ENCODE measurements at places on chromosomes 5 and 9.

- peak; percentile 28 for DNase-seq
These were observed 3.1 kb upstream of the RGMB start for GRCh38 chr5:98770209-98770910.

DNA sequence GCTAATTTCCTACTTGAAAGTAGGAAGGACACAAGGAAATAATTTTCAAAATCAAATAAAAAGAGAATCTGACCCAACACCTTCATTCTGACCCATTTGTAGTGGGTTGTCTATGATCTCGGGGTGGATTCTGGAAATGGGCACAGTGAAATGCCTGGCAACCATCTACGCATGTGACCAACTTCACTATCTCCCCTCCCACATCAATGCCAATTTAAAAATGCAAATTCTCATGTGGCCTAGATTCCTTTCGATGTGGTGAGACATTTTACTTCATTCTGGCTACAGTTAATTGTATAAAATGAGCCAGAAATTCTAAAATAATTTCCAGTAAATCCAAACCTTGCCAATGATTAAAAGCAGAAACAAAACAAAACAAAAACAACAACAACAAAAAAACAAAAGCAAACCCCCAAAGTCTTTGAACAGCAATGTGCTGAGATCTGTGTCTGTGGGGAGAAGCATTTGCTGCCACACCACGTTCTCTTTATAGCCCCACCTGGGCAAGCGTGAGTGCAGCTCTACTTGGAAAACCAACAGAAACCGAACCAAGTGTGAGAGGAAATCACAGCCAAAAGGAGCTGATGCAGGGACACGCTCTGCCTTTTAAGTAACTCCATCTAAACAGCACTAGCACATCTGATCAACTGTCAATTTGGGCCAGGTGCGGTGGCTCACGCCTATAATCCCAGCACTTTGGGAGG lies 59.0 kb downstream of the USP20 start:
- no peak for DNase-seq

DNA sequence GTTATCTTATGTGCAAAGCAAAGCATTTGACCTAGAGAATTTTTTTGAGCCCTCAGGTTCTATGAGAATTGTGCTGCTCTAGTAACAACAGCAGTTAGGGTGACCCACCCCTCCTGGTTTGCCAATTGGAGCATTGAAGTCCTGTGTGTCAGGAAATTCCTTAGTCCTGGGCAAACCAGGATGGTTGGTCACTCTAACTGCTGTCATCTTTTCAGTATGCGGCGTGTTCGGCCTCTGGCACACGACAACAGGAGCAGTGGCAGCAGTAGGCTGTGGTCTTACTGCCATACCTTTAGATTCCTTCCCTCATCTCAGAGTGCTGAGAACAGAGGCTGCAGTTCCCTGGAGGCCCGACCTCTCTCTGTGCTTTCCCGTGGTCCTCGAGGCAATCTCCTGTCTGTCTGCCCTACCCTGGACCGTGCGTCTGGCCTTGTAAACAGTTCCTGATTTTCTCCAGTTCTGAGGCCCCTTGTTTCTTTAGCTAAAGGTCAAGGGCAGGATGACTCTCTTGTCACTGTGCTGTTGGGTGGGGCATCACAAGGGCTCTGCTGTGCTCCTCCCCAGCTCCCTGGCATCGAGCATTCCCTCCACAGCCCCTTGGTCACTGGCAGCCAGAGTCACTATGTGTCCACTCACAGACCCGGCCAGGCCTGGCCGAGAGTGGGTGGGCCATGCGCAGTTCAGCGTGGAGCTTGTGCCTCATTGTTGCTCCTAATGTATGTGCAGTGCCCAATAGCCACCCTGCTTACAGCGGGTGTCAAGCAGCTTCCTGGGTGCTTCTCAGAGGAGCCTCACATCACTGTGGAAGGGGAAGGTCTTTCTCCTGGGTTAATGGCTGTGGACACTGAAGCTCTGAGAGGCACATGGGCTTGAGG lies 18.5 kb upstream of the COL15A1 start:
- DNase-seq = no peak

DNA sequence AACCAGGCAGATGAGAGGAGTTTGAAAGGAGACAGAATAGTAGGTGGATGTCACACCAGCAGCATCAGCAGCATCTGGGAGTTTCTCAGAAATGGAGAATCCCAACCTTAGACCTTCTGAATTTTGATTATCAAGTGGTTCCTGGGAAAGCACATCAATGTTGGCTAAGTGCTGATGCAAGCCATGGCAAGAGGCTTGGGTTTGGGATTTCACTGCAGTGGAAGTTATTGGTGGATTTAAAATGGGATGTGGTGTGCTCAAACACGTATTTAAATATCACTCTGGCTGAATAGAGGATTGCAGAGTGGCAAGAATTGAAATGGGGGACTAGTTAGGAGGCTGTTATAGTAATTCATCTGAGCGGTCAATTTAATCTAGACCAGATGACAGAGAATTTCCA lies 387.8 kb upstream of the WWC1 start:
- DNase-seq = no peak

GRCh38 chr5:125129151-125129806 lies 382.8 kb upstream of the ZNF608 start:
- no peak for DNase-seq

DNA sequence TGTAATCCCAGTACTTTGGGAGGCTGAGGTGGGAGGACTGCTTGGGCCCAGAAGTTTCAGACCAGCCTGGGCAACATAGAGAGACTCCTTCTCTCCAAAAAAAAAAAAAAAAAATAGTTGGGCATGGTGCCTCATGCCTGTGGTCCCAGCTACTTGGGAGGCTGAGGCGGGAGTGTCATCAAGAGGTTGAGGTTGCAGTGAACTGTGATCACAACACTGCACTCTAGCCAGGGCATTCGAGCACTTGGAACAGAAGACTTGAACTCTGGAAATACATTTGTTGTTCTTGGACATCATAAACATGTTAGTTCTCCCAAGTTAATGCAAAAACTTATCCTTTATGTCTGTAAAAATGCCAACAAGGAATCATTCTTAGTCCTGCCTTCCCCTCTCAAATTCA lies 29.6 kb downstream of the EHMT1 start:
- DNase-seq = no peak

DNA sequence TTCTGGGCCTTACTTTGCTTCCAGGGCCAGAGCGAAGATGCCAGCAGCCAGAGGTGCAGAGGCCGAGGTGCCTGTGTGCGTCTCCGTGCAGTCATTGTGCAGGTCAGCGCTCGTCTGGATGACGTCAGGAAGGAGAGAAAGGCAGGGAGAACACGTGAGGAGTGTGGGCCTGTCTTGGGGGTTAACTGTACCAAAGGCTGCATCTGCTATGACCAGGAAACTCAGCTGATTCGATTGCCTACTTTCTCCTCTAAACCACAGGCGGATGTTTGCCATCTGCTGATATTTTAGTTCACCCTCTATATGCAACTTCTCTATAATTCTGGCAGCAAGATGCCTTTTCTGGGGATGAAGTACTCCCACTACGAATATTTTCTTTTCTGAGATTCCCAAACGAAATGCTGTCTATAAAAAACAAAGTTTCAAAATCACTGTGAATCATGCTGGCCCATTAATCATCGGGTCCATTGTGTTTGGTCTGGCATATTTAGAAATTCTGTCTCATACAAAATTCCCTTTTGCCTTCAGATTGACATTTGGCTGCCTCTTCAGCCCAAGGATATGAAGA lies 24.8 kb downstream of the PCSK1 start:
- no peak for DNase-seq

DNA sequence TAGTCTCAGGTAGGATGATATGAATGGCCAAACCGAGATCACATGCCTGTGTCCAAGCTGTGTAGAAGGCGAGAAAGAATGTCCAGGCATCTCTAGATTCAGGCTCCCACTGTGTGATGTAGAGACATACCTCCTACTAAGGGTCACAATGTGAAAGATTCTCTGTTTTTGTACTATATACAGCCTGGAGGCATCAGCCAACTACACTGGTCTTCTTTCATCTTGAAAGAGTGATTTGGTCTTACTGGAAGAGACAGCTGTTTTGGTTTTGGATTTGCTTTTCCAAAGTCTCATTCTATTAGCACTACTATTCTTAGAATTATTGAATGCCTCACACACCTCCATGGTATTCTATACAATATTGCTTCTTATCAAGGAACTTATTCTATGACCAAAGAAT lies 26.4 kb downstream of the ERCC8 start:
- no peak for DNase-seq

GRCh38 chr5:167944121-167944852 lies 347.2 kb upstream of the WWC1 start:
- no peak for DNase-seq

GRCh38 chr5:94081088-94081487 lies 339.7 kb upstream of the POU5F2 start:
- no peak for DNase-seq

DNA sequence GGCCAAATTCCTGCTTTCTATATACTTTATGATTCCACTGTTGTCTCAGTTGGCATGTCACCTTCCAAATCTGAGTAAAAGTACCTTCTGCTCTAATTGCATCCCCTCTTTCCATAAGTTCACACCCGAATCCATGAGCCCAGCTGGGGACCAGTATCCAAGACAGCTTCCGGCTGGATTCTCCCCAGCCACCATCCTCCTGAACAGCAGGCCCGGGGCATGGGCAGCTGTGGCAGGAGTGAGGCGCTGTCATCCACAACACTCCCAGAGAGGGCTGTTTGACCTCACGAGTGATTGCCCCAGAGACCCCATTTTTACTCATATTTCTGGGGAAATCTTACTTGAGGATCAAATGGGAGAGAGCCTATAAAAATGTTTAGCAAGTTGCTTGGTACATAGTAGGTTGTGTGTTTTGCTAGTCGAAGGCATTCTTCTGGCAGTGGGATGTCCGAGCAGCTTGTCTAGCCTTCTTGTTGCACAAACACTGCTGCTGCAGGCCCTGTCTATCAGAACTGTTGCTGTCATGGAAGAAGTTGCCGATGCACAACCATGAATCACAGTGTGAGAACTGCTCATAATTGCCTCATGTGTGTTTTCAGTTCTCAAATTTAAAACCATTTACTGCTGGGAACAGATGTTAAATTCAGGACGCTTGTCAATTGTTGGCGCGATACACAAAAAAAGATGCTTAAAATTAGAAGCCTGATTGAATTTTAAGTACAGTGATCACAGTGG lies 93.8 kb downstream of the HSPA4 start:
- DNase-seq = no peak

GRCh38 chr5:176693477-176693851 lies 46.2 kb downstream of the TSPAN17 start:
- no peak for DNase-seq

DNA sequence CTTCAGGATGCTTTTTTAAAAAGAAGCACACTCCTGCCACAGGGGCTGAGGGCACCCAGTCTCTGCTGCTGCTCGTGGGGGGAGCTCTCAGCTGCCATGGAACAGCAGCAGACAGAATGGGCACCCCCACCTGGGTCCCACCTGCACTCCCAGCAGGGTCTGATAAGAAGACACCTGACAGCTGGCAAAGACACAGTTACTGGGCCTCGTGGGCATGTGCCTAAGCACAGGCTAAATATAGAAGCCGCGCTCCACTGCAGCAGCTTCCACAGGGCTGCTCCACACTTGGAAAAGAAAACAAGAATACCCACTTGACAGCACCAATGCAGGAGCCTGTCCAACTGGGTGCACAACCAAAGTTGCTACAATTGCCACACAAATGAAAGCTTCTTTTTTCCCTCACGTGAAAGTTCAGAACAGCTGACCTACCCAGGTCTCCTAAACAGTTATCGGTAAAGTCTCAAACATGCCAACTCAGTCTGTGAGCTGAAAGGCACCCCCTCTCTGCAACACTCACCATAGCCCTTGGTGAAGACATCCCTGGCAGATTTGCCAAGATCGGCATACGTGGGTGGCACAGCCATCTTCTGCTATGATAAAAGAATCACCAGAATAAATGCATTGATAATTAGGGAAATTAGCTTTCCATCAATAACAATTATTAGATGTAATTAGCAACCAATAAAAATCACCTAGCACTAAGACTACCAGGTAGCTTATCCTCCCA lies 12.2 kb downstream of the VDAC1 start:
- no peak for DNase-seq
